Left ventricle myocardium superior (tissue), 1 donor: ENCODE measurements at places on chromosomes 1 and 21. TPM values are rescaled to one million over a fixed set of nuclear protein-coding genes. Genes with fewer than 3 reads are reported as not detected.

DNA sequence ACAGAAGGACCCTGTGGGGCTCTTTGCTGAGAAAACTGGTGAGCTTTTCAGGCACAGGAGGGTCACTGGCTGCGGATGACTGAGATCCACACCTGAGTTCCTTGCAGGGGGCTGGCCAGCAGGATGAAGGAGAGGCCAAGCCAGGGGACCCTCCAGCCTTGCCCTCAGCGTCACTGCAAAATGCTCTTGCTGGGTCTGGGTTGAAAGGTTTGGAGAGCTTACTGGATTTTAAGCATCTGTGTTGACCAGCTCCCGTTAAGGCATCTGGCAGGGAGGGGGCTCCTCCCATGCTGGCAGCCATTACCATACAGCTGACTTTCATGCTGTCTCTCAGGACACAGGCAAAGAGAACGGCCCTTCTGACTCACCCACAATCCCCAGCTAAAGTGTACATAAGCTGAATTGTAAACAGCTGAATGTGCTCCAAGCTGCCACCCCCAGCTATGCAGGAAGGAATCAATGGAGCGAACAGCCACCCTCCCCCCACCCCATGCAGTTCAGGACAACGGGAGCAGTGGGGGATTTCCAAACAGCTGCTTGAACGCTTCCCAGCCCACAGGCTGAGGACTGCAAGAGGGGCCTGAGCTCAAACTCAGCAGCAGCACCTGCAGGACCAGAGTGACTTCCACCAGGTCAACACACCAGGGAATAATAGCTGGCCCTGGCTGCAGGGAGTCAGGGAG is 21.3 kb upstream of the A3GALT2 start:
- DNase-seq, result peak; percentile 81

- DNase-seq, result peak; percentile 38
Observed at GRCh38 chr1:218439541-218440295, 94.6 kb downstream of the TGFB2 start.

GRCh38 chr1:50959303-50959912 is 659 bp downstream of the FAF1 start:
- no peak for DNase-seq

OR2L3 gene
- not detected for total RNA-seq

DNA sequence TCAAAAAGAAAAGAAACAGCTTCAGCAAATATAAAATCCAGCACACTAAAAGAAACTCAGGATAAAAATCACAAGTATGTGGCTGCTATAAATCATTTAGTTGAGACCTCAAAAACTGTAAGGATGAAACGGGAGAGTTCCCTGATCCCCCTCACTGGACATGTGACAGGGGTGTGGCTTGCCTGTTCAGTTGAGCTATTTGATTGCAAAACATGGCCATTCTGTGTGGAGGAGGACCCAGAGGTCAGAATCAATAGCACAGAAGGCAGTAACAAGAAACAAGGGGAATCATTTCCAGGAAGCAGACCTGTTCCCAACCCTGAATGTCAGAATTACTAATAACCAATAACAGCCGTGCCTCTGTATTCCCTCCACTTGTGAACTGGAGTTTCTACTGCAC is 27.9 kb downstream of the RBM11 start:
- DNase-seq, result no peak

- peak; percentile 30 for DNase-seq
Observed at GRCh38 chr1:87942165-87942564, 613.5 kb downstream of the LMO4 start.

- no peak for DNase-seq
Observed at GRCh38 chr1:238061967-238062613, 171.4 kb upstream of the ZP4 start.

AGMAT gene
- total RNA-seq, result not detected

- DNase-seq, result no peak
Observed at GRCh38 chr1:201013991-201014815, 9.3 kb downstream of the KIF21B start.
